Thymus (tissue), 14 donors: ENCODE measurements at places on chromosomes 12 and 14. TPM values are rescaled to one million over a fixed set of nuclear protein-coding genes. Genes with fewer than 3 reads are reported as not detected.
A peak's percentile ranks its signal among the peaks of the same experiment; 100 is the strongest.

Gene SERPINA9
- 0.05 TPM for total RNA-seq

Gene PUS1
- total RNA-seq = 9.5 TPM

Gene RABGGTA
- 14.8 TPM for total RNA-seq

Gene CMA1
- total RNA-seq = 0.28 TPM

Gene KRT85
- total RNA-seq = 0.24 TPM

Gene MYF6
- total RNA-seq = 0.09 TPM

Gene KRT73
- total RNA-seq = 0.28 TPM

Gene LYZ
- total RNA-seq = 311 TPM

Gene TXNRD1
- 68.0 TPM for total RNA-seq

Gene LRRC43
- total RNA-seq = 0.28 TPM

Gene ACSM4
- total RNA-seq = not detected

- no peaks in the 10 kb centered on the region for H3K36me3 ChIP-seq
- no peak for DNase-seq
- H3K27ac ChIP-seq = no peak overlapping the region
- no peak overlapping the region for H3K4me3 ChIP-seq
- H3K4me1 ChIP-seq = no peaks in the 10 kb centered on the region
These were observed 98.5 kb downstream of the SINHCAF start for GRCh38 chr12:31227401-31227981.

- H3K4me3 ChIP-seq = peak overlapping the region; percentile 65
- DNase-seq = no peak
- H3K27me3 ChIP-seq = no peaks in the 10 kb centered on the region
These were observed 2.8 kb downstream of the TESPA1 start for GRCh38 chr12:54981796-54982195.

DNA sequence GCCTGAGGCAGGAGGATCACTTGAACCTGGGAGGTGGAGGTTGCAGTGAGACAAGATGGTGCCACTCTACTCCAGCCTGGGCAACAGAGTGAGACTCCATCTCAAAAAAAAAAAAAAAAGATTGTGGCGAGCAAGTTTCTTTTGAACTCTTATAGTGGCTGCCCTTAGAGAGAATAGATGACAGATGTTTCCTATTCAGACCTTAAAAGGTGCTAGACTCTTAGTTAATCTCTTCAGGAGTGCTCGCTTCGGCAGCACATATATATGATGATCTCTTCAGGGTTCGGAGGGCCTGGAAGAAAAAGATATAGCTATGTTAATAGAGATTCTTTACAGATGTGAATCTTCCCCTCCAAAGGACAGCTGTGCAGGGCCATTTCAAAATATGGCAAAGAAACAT lies 73.1 kb upstream of the AMN1 start:
- peaks cover 22% of the 10 kb centered on the region for H3K4me1 ChIP-seq
- no peak overlapping the region for H3K27ac ChIP-seq
- H3K4me3 ChIP-seq = no peak overlapping the region
- H3K27me3 ChIP-seq = no peaks in the 10 kb centered on the region
- H3K36me3 ChIP-seq = no peaks in the 10 kb centered on the region
- no peak for DNase-seq

DNA sequence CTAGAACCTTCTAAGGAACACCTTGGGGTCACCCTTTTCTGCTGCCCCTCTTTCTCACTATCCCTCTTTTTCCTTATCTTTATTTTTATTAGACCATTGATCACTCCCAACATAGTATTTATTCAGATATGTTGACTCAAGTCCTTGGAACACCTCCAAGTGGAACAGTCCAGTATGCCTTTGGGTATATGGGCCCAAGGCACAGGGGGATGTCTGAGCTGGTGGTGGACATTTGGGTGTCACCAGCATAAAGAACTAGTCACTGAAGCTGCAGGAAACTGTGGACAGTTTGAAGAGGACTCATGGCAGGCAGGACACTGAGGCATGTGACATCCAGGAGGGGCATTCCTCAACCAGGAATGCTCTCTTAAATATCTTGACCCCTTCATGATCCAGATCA lies 105.6 kb downstream of the VEZT start:
- no peaks in the 10 kb centered on the region for H3K4me1 ChIP-seq
- H3K27ac ChIP-seq = no peak overlapping the region
- no peak overlapping the region for H3K4me3 ChIP-seq

DNA sequence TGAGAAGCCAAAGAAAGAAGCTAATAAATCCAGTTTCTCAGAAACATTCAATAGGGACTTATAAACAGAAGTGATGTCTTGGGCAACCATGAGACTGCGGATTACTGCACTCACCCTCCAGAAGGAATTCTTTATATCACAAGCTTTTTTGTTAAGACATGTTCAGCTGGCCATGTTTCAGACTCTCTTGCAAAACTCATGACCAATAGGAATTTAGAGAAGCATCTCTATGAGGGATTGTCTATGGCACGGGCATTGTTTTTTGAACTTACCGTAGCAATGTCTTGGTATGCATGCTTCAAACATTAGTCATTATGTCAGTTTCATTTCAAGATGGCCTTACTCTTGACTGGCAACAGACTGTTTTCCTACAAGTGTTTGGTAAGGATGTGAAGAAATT lies 15.5 kb upstream of the ZNF268 start:
- no peaks in the 10 kb centered on the region for H3K4me1 ChIP-seq
- H3K36me3 ChIP-seq = no peaks in the 10 kb centered on the region
- no peaks in the 10 kb centered on the region for H3K27me3 ChIP-seq
- no peak overlapping the region for H3K4me3 ChIP-seq

DNA sequence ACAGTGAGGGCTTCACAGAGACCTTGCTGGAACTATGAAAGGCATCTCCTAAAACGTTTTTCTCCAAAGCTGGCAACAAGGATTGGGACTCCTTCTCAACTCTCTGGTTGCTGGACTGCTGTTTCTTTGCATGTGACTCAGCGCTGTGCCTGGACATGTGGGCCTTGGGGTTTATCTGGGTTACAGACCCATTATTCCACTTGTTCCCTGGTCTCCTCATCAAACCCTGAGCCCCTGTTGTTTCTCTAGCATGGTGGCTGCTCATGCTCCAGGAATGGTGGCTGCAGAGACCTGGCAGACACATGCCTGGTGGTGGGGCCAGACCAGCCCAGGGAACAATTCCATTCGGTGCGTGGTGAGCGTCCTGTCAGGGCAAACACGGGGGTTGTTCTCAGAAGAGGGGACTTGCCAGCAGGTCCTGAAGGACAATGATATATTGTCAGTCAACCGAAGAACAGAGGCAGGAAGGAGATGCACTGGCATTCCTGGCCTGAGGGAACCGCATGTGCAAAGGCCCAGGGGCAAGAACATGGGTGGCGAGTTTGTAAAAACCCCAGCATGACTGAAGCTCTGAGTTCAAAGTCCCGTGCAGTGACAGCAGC lies 320.1 kb upstream of the RTL1 start:
- no peaks in the 10 kb centered on the region for H3K36me3 ChIP-seq
- H3K4me3 ChIP-seq = no peak overlapping the region
- no peak for DNase-seq
- H3K4me1 ChIP-seq = peaks cover 36% of the 10 kb centered on the region
- no peaks in the 10 kb centered on the region for H3K27me3 ChIP-seq
- H3K27ac ChIP-seq = no peak overlapping the region

- H3K4me1 ChIP-seq = no peaks in the 10 kb centered on the region
- H3K27me3 ChIP-seq = no peaks in the 10 kb centered on the region
- no peak overlapping the region for H3K27ac ChIP-seq
- H3K4me3 ChIP-seq = no peak overlapping the region
- DNase-seq = no peak
- H3K36me3 ChIP-seq = no peaks in the 10 kb centered on the region
These were observed 211.1 kb upstream of the DAAM1 start for GRCh38 chr14:58977366-58977765.

- no peaks in the 10 kb centered on the region for H3K27me3 ChIP-seq
- no peak for DNase-seq
- H3K27ac ChIP-seq = no peak overlapping the region
- H3K36me3 ChIP-seq = no peaks in the 10 kb centered on the region
- no peak overlapping the region for H3K4me3 ChIP-seq
- H3K4me1 ChIP-seq = no peaks in the 10 kb centered on the region
These were observed 219.3 kb downstream of the RMST start for GRCh38 chr12:97681612-97682504.

GRCh38 chr12:98645572-98646067 lies 530 bp downstream of the APAF1 start:
- H3K27ac ChIP-seq = peak overlapping the region; percentile 50
- H3K4me1 ChIP-seq = peaks cover 7% of the 10 kb centered on the region
- peak; percentile 26 for DNase-seq
- no peaks in the 10 kb centered on the region for H3K27me3 ChIP-seq
- H3K36me3 ChIP-seq = peaks cover 8% of the 10 kb centered on the region

DNA sequence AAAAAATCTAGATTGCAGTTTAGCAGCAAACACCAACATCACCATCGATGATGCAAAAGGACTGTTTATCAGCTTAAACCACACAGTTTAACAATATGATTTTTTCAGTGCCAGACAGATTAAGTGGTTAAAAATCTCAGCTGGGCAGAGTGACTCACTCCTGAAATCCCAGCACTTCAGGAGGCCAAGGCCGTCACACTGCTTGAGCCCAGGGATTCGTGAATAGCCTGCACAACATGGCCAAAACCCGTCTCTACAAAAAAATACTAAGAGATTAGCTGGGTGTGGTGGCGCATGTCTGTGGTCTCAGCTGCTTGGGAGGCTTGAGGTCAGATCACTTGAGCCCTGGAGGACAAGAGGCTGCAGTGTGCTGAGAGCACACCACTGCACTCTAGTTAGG lies 8.9 kb downstream of the RSRC2 start:
- peaks cover 57% of the 10 kb centered on the region for H3K36me3 ChIP-seq
- H3K4me3 ChIP-seq = no peak overlapping the region
- no peaks in the 10 kb centered on the region for H3K27me3 ChIP-seq
- DNase-seq = no peak

DNA sequence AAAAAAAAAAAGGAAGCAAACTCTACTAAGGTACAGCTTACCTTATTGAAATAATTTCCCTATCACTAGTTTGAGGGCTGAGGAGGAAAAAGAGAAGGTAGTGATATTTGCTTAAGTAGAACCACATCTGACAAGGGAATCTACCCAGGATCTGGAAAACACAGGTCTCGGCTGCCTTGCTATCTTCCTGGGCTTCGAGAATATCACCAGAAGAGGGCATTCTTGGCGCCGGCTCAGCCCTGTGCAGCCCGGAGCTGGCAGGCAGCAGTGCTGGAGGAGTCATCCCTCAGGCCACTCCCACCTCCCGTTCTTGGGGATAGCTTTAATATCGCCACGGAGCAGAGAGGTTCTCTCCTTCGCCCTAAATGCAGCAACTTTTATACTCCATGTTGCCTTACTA lies 1181.2 kb downstream of the VRK1 start:
- H3K27ac ChIP-seq = peak overlapping the region; percentile 90
- no peaks in the 10 kb centered on the region for H3K36me3 ChIP-seq
- H3K27me3 ChIP-seq = no peaks in the 10 kb centered on the region
- peak overlapping the region; percentile 51 for H3K4me3 ChIP-seq

GRCh38 chr12:55978393-55978792 lies 4.5 kb downstream of the RAB5B start:
- peaks cover 16% of the 10 kb centered on the region for H3K4me1 ChIP-seq
- H3K4me3 ChIP-seq = no peak overlapping the region
- peaks cover 37% of the 10 kb centered on the region for H3K36me3 ChIP-seq
- no peak overlapping the region for H3K27ac ChIP-seq

DNA sequence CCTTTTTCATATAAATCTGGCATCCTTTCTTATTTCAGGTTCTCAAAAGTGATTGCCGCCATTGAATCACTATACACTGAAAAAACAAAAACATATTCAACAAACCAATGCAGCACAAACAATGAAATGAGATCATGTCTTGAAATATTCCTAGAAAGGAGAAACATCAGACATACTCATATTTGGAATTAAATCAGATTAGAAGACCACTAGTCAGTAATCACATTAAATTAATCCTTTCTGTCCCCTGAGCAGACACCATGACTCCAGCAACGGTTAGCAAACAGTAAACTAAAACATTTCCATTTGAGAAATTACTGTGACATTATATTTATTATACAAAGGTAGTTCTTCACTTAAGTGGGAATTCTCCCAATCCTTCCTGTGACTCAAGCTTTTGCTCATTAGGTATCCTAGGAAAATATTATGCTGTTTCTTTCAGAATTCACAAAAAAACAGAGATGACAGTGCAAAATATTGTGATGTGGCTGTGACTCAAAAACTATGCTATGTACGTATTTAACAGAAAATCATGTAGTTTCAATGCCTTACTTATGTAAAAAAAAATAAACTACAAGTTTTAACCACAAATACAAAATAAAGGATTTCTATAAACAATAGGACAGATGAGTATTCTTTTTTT lies 29.7 kb downstream of the CPNE8 start:
- H3K27ac ChIP-seq = no peak overlapping the region
- no peaks in the 10 kb centered on the region for H3K27me3 ChIP-seq
- H3K4me3 ChIP-seq = no peak overlapping the region
- no peaks in the 10 kb centered on the region for H3K36me3 ChIP-seq
- H3K4me1 ChIP-seq = no peaks in the 10 kb centered on the region

GRCh38 chr12:64088431-64089349 lies 133.4 kb downstream of the KICS2 start:
- H3K4me1 ChIP-seq = no peaks in the 10 kb centered on the region
- no peak for DNase-seq
- H3K4me3 ChIP-seq = no peak overlapping the region
- no peaks in the 10 kb centered on the region for H3K36me3 ChIP-seq
- H3K27ac ChIP-seq = peak overlapping the region; percentile 27

GRCh38 chr12:57795354-57795753 lies 12.8 kb downstream of the TSFM start:
- DNase-seq = no peak
- H3K27ac ChIP-seq = no peak overlapping the region
- no peaks in the 10 kb centered on the region for H3K4me1 ChIP-seq
- peaks cover 39% of the 10 kb centered on the region for H3K36me3 ChIP-seq
- H3K27me3 ChIP-seq = no peaks in the 10 kb centered on the region
- no peak overlapping the region for H3K4me3 ChIP-seq

DNA sequence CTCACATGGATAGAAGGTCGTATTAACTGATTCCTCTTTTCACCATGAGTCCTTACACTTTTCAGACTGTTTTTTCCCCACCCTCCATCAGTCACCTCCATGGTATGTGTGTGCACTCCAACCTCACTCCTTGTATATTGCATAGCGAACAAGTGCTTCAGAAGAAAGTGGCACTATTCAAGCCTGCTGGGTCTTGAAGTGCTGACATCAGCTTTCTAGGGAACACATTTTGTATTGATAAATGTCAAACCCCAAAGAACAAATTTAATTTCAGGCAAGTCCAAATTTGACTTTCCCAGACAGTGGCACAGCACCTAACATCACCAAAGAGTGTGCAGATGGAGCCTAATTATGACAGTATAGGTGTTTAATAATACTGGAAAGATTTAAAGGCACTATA lies 617.4 kb upstream of the STXBP6 start:
- H3K27me3 ChIP-seq = no peaks in the 10 kb centered on the region
- no peak for DNase-seq
- H3K27ac ChIP-seq = no peak overlapping the region
- H3K4me3 ChIP-seq = no peak overlapping the region

- no peak for DNase-seq
- H3K36me3 ChIP-seq = no peaks in the 10 kb centered on the region
- no peaks in the 10 kb centered on the region for H3K4me1 ChIP-seq
- H3K27me3 ChIP-seq = no peaks in the 10 kb centered on the region
These were observed 47.2 kb upstream of the GARIN6 start for GRCh38 chr12:99600388-99600787.
